Activated CD4-positive, CD25-positive, alpha-beta regulatory T cell (primary cell): ENCODE measurements at places on chromosomes 6 and 20.
A peak's percentile ranks its signal among the peaks of the same experiment; 100 is the strongest.

GRCh38 chr6:133863228-133863627 lies 25.7 kb upstream of the TCF21 start:
- no peak for DNase-seq

- DNase-seq: peak; percentile 34
Measured at GRCh38 chr6:166258854-166259276, 49.3 kb downstream of the PRR18 start.

DNA sequence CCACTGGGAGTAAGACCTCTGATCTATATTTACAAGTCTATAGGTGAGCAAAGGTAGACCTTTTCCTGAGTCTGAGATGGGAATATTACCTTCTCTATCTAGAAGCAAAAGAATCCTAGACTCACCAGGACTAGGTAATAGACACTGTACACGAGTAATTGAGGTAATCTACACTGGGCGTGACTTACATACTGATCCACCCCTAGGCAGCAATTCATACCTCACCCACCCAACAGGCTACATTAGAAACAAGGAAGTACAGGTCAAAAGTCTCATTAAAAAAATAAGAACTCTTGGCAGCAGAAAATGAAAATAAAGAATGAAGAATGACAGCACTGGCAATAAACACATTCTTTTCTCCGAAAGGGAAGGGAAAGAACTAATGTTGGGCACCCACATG lies 7.6 kb downstream of the CSNK2A1 start:
- DNase-seq: no peak

DNA sequence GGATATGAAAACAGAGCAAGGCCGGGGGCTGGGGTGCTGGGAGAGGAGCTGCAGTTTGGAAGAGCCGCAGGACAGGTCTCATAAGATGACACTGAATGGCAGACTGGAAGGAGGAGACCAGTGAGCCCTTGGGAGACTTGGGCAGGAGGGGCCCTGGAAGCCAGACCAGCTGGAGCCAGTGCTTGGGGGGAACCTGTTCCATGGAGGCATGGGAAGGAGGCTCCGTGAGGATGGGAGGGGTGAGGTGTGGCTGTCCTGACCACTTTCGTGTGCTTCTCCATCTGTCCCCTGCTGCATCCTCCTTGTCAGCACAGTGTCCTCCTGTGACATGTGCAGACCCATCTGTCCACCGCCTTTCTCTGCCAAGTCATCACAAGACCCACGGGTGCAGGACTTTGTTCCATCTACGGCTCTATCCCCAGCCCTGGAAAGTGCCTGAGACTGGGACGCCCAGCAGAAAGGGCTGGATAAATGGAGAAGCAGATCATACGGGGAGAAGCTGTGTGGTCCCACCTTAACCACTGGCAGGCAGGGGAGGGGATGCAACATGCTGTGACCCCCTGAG lies 84.8 kb upstream of the MPC1 start:
- DNase-seq: no peak

DNA sequence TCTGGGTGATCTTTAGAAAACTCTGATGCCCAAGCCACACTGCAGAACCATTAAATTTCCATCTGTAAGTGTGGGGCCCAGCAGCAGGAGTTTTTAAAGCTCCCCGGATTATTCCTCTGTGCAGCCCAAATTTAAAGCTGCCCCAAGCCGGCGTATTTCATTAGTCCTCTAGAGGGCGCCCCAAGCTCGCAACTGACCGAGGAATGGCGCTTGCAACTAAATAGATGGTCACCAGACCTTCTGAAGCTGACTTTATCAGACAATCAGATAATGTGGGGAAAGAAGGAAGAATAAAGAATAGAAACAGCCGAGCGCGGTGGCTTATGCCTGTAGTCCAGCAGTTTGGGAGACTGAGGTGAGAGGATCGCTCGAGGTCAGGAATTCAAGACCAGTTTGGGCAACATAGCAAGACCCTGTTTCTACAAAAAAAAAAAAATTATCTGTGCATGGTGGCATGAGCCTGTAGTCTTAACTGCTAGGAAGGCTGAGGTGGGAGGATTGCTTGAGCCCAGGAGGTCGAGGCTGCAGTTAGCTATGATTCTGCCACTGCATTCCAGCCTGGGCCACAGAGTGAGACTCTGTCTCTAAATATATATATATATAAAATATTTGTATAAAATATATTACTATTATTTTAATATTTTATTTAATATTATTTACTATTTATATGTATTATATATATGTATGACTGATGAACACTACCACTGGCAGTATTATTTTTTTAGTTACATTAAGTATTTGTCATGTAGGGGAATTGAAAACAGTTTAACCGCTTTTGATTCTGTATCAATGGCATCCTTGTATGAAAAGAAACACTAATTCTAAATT lies 56.0 kb downstream of the OTOR start:
- DNase-seq: no peak

- no peak for DNase-seq
Measured at GRCh38 chr6:16839631-16840179, 78.4 kb upstream of the ATXN1 start.

- DNase-seq: no peak
Measured at GRCh38 chr6:43951063-43951755, 176.0 kb downstream of the MRPL14 start.

GRCh38 chr6:128437685-128438084 lies 82.7 kb downstream of the PTPRK start:
- no peak for DNase-seq
